NCI-H2029 (cell line): ENCODE measurements at places on chromosomes 6 and 20.
A peak's percentile ranks its signal among the peaks of the same experiment; 100 is the strongest.

DNA sequence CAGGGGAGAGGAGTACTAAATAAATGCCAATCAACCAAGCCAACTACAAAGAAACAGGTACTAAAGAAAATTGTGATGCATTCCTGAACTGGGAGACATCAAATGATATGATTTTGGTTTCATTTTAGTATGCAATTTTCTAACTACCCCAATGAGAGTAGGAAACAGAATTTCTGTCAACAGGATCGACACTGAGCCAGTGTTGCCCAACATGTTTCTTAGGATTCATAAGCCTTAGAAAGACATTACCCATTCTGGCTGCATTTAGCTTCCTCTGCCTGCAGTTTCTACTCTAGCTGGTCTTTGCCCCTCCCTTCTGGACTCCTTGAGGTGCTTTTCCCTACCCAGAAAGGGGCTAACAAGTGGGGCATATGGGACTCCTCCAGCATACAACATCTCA lies 49.8 kb downstream of the KCTD20 start:
- DNase-seq = no peak

DNA sequence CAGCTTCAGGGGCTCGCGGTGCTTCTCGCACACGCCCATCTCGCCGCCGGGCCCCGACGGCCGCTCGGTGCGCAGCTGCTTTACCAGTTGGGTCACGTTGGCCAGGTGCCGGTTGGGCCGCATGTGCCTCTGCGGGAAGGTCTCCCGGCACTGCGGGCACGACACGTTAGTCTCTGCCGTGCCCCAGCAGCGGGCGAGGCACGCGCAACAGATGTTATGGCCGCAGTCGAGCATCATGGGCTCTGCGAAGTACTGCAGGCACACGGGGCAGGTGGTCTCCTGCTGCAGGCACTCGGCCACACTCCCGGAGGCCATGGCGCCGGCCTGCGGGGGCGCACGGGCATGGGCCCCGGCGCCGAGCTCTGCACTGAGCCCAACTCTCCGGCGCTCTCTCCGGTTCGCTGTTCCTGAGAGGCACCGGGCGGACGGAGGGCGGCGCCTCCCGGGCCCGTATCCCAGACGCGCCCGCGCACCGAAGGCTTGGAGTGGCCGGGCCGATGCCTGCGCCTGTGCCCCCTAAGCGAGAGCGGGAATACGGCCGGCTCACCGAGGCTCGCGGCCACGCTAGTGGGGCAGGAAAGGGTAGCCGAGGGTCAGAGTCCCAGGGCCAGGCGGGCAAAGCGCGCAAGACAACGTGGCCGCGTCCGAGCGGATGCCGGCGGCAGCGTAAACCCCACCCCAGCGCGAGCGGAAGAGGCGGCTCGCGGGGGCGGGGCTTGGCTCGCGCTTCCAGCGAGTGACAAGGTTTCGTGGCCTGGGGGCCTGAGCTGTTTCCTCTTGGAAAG lies at the start of gene TRIM27:
Gene TRIM27, minus strand, starts transcription at position 668 of the 785 bp plus-strand sequence. Its CDS starts 353 bp downstream, at position 315.
- peak; percentile 90 for DNase-seq

- DNase-seq = no peak
Measured at GRCh38 chr20:18390201-18390600, 76.6 kb downstream of the DZANK1 start.

- no peak for DNase-seq
Measured at GRCh38 chr6:33172688-33173534, 19.4 kb downstream of the COL11A2 start.

DNA sequence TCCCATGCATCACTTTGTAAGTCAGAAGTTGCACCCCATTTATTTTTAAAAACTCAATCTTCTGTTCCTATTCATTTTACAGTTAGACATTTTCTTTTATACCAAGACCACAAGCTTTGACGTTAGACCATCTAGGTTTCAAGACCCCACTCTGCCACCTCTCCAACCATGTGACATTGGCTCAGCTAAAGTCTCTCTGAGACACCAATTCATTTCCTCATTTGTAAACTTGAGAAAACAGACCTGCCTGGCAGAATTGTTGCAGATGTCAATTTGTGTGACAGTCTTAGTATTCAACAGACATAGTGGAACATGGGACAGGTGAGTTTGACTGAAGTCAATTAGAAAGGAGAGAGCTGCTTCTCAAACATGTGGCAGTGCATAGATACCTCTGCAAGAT lies 55.6 kb upstream of the CSE1L start:
- DNase-seq = no peak

GRCh38 chr6:134282816-134283215 lies 35.1 kb downstream of the SGK1 start:
- no peak for DNase-seq
